ENCODE measurements at places on chromosomes 16 and 17.

DNA sequence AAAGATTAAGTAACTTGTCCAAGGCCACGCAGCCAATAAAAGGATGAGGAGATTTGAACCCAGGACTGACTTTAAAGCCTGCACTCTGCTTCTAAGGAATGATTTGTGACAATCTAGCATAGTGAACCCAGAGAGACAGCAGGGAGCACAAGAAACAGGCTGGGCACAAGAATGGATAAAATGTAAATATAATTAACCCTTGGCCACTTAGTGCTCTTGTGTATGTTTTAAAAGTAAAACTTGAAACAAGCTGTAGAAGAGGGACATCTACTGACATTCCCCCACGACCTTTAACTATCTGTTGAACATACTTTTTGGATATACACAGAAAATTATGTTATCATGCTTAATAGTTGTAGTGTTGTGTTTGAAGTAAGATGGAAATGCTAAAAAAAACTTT, 141.9 kb upstream of the PMFBP1 start:
- no peak for DNase-seq

DNA sequence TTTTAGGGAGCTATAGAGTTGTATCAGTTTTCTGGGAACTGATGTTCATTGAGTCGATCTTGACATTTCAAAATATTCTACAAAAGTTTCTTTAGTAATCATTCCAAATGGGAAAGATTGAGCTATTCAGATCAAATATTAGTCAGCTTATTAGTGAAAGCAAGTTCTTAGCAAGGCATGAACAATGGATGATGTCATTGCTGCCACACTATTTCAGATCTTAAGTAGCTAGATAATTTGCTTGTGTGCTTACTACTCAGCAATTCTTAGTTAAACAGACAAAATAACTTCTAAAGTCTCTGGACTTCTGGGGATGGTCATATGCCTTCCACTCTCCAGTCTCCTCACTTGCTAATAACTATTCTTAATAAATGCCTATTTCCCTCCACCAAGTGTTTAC, 69.0 kb upstream of the CDH8 start:
- DNase-seq, result no peak

GRCh38 chr17:80799538-80800480, 191.8 kb upstream of the CHMP6 start:
- DNase-seq, result no peak

GRCh38 chr17:75827308-75828075, 16.7 kb downstream of the UNC13D start:
- DNase-seq, result peak; percentile 65

DNA sequence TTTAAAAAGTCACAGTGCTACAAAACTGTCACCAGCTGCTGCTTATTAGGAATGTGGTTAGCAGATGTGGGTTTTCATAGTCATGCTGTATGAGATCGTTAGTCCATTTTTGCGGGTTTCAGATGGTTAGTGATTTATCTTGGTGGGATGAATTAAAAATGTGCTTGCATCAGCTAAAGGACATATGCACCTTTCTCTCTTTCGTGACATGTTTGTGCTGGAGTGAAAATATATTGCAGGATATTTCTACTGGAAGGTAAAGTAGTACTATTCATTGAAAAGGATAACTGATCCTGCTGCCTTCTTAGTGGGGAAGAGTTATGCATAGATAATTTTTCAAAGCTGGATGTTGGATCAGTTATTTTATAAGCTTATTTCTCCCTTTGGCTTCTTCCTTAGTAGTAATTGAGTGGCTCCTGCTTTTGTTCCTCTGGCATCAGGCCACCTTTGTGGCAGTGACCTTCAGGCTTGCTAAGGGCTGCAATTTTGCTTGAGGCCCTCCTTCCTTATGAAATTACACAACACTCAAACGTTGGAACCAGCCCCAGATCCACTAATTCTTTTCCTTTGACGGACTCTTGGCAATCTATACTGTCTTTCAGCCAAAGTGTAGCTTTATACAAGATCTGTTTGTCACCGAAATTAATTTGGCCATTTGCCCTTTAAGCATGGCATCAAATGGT, 7.5 kb upstream of the SNTB2 start:
- DNase-seq, result no peak

- no peak for DNase-seq
These were observed 11.7 kb downstream of the ZG16B start for GRCh38 chr16:2841606-2842339.

Measured in activated naive CD4-positive, alpha-beta T cell (primary cell).